ENCODE measurements at places on chromosomes 12 and 14.

- no peak for DNase-seq
These were observed 2.3 kb downstream of the CORO1C start for GRCh38 chr12:108728820-108729611.

DNA sequence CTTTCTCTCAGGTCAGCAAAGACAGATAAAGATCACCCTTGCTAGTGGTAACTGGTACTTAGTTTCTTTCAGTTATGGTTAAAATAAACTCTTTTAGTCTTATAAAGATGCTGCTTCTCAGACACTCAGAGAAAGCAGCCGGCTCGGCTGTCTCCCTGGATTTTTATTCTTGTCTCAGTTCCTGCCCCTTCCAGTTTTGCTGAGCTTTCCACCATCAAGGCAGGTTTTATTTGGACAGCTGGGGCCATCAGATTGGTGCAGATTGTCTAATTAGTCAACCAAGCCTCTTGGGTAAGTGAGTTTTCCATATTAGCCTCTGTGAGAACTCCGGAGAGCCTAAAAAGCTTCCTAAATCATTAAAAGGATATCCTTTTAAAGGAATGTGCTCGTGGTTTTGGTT lies 130.8 kb upstream of the BMP4 start:
- DNase-seq, result no peak

DNA sequence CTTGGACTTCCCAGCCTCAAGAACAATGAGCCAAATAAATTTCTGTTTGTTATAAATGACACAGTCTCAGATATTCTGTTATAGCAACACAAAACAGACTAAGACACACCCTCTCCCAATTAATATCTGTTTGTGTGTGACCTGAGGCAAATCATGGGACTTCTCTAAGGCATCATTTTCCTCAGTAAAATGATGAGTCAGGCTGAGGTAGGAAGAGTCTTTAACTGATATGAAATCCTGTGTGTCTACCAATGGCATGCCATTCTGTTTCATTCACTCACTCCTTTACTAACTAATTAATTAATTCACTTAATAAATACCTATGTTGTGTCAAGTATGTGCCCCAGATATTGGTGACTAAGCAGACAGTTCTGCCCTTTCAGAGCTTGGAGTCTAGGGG lies 258.4 kb upstream of the CRY1 start:
- no peak for DNase-seq

DNA sequence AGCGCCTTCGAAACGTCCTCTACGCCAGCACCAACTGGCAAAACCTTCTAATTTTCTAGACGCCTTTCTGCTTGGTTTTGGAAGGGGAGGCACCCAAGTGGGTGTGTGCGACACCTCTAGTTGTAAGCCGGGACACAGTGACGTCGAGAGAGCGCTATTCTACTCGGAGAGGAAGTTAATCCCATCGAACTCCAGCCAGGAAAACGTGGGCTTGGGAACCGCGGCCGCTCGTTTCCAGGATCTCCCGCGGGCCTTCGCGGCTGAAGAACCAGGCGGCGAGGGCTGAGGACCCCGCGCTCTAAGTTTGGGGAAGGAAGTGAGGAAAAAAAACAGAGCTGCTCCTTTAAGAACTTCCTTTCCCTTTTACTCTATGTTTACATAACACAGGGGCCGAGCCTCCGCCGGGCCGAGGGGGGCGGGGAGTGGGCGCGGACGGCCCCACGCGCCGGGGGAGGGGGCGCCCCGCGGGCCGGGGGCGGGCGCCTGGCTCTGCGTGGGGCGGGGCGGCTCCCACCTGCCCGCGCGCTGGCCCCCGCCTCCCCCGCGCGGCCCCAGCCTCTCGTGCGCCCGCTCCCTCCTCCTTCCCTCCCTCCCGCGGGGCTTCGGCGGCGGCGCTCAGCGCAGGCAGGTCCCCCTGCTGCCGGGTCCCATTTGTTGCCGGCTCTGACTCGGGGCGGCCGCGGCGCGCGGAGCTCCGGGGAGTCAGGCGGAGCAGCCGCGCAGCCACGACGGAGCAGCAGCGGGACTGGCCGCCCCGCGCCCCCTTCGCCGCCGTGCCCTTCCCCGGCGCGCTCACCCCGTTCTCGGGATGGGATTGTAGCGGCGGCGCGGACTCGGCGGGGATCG lies at the start of gene PELI2:
TSS of gene PELI2 (plus strand) at position 647 of the 846 bp plus-strand sequence. CDS start 250 bp downstream, outside the sequence.
- peak; percentile 66 for DNase-seq

GRCh38 chr12:49863946-49864797 lies 21.3 kb upstream of the BCDIN3D start:
- no peak for DNase-seq

DNA sequence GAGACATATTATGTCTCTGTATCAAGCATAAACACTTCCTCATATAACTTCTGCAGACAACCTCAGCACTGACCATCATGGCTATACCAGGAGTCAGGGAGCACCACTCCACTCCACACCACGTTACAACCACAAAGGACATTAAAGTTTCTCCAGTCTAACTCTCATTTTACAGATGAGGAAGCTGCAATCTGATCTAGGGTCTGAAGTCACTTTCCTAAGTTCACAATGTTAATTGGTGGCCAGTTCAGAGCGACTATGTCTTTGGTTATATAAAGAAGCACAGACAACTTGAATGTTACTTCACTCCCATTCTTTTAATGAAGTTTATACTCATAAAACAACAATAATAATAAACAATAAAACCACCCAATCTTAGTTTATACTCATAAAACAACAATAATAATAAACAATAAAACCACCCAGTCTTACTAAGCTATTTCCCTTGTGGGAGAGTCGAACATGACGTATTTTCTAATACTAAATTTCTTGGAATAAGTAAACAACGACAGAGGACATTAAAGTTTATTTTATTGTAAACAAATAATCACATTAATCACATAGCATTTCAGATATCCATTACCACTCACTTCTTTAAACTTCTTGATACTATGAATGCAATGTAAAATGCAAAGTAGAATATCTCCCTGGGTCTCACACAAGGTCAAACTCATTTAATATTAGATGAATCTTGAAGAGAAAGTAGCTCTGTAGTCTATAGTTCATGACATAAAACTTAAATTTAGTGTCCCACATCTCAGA lies 72.4 kb upstream of the SSTR1 start:
- no peak for DNase-seq

GRCh38 chr12:1857086-1857485 lies 36.7 kb downstream of the LRTM2 start:
- DNase-seq, result no peak

DNA sequence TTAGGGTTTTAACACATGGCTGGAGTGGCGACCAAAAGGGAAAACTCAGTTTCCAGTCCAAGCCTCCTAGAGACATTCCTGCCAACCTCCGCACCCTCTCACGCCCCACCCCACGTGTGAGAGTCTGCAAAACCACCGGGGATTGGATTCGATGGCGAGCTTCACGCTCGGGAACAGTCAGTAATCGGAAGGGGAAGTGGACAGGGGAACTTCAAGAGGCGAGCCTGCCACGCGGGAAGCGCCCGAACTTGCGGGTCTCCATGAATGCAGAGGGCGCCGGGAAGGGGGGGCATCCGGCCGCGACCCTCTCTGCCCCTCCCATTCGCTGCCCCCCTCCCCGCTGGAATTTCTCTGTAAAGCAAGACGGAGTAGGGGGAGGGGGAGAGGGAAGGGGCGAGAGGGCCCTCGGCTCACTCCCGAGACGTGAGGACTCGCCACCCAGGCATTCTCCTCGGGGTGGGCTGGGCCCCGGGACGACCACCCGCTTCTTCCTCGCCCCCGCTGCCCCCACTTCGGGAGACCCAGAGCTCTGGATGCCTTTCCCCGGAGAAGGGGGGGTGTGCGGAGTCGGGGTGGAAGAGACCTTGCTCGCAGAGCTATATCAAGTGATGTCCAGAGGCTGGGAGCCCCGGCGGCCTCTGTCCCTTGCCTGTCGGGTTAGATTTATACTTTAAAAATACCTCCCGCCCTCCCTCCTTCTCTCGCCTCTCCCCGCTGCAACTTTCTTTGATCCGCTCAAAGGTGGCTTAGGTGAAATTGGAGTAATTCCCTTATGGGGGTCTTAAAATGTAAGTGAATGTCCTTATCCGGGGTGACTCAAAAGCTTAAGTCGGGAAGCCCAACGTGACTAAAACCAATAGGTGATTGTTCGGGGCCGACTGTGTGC lies 2.5 kb upstream of the CCND2 start:
- DNase-seq, result no peak

- no peak for DNase-seq
These were observed 94.3 kb downstream of the TNFAIP2 start for GRCh38 chr14:103217538-103217937.

DNA sequence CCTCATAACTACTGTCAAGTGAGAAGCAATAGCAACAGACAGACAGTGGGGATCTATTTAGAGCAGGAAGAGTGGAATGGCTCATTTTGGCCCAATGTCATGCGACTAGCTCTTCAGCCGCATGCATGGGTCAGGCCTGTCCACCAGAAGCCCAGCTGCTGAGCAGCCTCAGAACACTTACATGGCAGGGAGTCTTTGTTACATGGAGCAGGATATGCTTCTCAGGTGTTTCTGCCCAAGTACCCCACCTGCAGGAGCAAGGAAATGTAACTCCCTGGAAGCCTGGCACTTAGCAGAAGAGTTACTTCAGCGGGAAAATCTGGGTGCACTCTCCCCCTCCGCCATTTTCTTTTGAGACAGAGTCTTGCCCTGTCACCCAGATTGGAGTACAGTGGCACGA lies 73.5 kb upstream of the ARHGAP5 start:
- no peak for DNase-seq

DNA sequence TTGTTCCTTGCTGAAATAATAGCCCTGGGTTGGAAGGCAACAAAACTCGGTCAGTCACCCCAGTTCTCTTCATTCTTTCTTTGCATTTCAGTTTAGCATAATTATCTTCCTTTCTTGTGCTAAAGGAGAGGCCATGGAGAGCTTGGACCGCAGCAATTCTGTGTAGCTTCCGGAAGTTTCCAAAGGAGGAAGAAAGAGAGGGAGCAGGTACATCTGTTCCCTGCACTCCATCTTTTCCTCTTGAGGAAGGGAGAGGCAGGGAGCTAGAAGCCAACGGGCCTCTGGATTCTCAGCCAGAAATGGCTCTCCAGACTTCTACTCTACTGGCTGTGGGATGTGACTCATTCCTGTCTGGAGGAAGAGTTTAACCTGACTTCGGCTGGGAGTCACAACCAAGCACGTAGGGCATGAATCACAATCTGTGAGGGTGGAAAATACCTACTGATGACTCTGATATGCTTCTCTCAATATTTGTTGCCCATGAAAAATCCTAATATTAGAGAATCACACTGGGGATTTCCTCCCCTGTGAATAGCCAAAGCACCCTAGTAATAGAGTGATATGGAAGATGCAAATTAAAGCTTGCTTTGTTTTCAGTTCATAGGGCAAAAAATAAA lies 17.0 kb downstream of the ANO6 start:
- DNase-seq, result no peak

- DNase-seq, result no peak
These were observed 1.7 kb downstream of the ANKRD9 start for GRCh38 chr14:102507857-102508312.

DNA sequence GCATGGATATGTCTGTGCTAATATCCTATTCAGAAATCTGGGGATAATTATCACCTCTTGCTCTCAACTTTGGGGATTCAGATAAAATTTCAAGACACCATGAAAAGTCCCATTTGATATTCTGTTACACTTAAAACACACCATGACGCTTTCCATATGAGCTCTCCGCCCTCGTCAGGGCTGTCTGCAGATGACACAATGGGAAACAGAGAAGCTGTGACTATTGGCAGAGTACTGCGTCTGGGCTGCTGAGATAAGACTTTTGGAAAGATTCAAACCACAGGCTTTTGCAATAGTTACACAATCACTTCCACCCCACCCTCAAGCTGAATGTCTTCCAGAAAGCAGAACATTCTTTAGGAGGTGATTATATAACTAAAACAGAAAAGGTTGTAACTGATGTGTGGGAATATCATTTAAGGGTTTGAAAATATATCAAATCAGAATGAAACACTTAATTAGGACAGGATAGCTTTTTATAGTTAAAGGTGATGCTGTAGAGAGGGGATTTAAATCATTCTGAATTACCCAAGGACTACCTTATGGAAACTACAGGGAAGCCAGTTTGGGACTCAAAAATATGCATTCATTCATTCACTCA lies 75.3 kb upstream of the TMPO start:
- DNase-seq, result no peak

DNA sequence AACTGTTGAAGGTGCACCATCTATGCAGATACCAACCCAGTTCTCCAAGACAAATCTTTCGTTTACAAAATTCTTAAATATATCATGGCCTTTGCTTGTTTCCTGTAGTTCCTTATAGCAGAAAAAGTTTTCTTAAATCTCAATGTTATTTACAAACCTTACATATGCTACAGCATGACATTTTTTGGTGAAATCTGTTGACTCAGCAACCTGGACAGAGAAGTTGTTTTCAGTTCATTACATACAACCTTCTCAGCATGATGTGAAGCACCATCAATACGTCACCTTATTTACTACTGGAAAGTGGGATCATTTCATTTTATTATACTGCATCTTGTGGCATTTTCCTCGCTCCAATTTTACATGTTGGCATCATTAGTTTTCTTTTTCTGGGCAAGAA lies 231.9 kb downstream of the SLC16A7 start:
- no peak for DNase-seq

DNA sequence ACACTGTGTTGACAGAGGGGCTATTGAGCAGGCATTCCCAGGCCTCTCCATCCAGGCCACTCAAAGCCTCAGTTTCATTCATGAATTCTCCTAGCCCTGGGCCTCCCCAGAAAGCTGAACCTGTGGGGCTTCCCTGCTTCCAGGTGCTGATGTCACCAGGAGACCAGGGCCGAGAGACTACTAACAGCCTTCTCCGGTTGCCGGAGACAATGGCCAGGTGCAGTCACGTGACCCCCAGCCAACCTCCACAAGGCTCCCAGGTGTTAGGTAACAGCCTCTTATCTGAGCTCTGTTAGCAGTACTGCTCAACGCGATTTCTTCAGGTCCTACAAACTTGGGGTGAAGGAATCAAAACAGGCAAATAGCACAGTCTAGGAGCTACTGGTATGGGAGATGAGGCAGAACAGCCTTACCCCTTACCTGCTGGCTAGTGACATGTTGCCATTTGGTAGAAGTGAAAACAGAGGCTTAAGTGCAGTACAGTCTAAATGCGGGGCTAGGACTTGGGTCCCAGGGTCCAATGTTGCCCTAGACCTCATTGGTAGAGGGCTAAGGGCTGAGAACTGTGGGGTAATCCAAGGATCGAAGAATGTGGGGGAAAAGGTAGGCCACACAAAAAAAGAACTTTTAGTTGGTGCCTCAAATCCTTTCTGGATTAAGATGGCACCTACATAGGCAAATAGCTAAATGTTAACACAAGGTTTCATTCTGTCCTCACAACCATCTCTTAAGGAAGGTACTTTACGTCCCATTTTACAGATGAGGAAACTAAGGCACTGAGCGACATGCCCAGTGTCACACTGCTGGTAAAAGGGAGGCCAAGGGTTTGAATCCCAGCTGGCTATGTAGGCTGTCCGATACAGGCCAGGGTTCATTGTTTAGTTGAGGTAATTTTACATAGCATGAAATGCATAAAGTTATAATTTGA lies 3.8 kb downstream of the CCDC88C start:
- no peak for DNase-seq

- no peak for DNase-seq
These were observed 4.7 kb downstream of the NAB2 start for GRCh38 chr12:57093415-57094207.
